ENCODE measurements at places on chromosomes 3 and 15.

GRCh38 chr15:43524254-43524845 lies 6.9 kb downstream of the MAP1A start:
- DNase-seq, result no peak

DNA sequence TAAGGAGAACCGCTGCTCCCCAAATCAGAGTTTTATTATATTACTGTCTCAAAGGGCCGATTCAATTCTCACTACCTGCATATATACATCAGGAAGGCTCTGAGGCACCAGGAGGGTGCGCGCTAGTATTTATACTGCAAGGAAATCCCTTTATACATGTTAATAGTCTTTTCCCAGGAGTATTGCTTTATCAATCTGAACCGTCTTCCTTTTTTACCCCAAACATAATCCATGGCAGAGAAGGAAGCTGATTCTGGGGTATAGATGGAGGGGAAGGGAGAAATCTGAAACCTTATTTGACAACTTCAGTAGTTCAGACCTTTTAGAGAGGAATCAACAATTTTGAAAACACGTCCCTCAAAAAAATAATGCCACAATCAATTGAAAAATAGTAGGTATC lies at the start of gene POU1F1:
TSS of gene POU1F1 (minus strand) at position 101 of the 400 bp plus-strand sequence. CDS start 122 bp downstream, outside the sequence.
- no peak for DNase-seq

GRCh38 chr15:73632670-73633058 lies 525 bp downstream of the NPTN start:
- DNase-seq, result no peak

GRCh38 chr15:72786676-72787345 lies 3.3 kb upstream of the ADPGK start:
- no peak for DNase-seq
